ENCODE measurements at places on chromosomes 2 and 18.

DNA sequence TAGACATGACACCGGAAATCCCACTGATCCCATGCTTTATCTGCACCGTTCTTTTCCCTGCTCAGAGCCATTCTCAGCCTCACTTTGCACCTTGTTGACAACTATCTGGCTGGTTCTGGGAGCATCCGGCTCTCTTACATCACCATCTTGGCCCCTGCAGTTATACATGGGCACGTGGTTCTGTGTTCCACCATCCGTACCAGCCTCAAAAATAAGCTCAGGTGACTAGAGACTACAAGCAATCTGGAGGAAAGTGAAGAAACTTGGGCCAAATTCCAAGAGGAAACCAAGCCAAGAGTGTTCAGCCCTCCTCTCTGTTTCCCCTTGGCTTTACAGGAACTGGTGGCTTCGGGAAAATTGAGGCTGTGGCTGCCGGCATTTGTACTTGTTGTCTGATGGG, 244.6 kb upstream of the ACVR2A start:
- no peak for DNase-seq

- no peak for DNase-seq
Observed at GRCh38 chr2:145765874-145766273, 1246.0 kb upstream of the ZEB2 start.

- DNase-seq = no peak
Observed at GRCh38 chr18:61057443-61057842, 275.8 kb upstream of the CDH20 start.

GRCh38 chr18:65623676-65624075, 127.1 kb upstream of the CDH7 start:
- DNase-seq = no peak

GRCh38 chr2:233235977-233236376, 15.5 kb upstream of the ATG16L1 start:
- DNase-seq = no peak

DNA sequence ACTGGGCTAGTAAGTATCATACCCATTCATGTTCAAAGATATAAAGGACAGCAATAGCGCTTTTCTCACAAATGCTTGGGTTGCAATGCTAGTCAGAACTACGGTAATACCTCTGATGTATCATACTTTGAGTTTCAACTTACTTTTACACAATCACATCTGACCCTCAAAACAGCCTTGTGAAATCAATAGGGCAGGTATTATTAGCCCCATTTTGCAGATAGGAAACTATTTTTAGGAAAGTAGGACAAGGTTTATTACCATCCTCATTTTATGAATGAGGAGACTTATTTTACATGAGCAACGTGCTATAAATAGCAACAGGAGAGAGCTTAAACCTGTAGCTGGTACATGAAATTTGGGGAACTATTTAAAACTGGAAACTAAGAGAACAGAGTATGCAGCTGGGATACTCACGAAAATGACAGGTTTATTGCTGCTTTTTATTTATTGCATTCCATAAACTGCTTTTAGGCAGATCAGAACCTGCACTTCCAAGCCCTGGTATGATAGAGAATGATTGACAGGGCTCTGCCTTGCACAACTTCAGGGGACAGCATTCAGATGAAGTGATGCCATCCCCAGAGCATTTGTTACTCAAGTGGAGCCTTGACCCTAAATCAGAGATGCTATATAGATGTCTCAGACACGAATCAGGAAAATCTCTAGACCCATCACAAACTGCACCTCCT, 42.4 kb upstream of the PPM1B start:
- no peak for DNase-seq

DNA sequence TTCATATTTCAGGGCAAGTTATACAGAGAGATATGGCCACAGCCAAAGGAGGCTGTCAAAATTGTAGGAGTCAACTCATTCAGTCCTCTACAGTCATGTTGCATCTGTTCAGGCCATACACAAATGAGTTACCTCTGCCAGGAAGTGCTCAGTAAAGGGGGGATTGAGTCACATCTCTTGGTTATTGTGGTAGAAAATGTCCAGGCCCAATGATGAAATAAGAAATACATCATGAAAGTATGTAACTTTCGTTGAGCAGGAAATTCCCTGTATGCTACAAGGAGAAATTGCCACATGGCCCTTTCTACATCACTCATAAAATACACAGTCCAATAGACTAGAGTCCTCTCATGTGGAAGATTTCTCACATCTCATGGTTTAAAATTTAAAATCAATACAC, 103.9 kb upstream of the COL3A1 start:
- no peak for DNase-seq

- DNase-seq = no peak
Observed at GRCh38 chr2:148970385-148970784, 68.1 kb upstream of the LYPD6B start.

GRCh38 chr18:50717563-50717962, 102.3 kb downstream of the MRO start:
- DNase-seq = no peak

GRCh38 chr2:233707940-233708644, 4.6 kb upstream of the UGT1A5 start:
- no peak for DNase-seq

- DNase-seq = no peak
Observed at GRCh38 chr2:10380048-10380926, 67.8 kb downstream of the ODC1 start.

DNA sequence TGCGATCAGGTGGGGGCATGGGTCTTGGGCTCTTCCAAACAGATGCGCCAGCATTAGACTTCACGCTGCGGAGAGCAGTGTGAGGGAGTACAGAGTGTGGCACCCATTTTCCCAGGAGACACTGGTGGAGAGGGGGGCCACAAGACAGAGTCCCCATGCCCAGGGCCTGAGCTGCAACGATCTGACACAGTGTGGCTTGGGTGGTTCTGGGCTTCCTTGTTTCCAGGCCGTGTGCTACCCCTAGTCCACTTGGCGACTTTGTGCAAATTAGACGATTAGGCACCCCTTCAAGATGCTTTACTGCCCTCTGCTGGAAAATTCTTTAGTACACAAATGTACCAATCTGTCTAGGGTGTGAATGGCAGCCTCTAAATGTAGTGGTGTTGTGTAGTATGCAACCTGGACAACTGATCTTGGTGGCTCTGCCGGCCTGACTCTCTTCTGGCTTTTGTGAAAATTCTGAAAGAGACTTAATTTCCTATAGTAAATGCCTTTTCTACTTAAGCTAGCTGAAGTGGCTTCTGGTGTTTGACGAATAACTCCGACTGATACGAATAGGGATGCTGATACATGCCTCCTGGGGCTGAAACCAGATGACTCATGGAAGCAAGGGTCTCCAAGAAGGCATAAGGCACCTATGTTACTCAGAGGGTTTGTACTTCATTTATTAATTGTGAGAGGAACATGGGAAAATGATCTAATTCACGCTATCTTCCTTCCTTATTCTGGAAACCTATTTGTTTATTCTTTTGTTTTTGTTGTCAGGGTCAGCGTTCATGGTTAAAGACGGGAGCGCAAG, 92.3 kb upstream of the SMAD2 start:
- DNase-seq = peak; percentile 55

DNA sequence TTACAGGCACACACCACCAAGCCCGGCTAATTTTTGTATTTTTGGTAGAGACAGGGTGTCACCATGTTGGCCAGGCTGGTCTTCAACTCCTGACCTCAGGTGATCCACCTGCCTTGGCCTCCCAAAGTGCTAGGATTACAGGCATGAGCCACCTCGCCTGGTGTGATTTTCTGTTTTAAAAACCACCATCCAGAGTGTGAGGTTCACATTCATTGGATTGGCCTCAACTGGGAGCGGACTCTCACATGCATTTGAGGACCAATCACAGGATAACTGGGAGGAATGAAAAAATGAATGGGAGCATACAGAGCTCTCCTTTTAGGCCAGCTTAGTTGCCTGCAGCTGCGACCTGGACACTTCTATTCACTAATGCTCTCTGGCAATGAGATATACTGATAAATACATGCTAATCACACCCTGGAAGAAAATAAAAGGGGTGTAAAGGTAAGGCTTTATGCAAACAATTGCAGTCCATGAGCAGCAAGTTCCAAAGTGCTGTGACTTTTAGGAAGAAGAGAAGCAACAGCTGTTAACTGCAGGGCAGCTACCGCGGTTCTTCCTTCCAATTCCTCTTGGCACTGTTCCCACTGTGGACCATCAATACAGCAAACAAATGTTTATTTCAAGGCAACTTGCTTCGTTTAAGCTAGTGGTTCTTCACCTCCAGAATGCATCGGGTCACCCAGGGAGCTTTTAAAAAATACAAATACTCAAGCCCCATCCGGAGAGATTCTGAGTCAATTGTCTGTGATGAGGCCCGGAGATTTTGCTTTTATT, 49.5 kb upstream of the FZD5 start:
- DNase-seq = no peak

DNA sequence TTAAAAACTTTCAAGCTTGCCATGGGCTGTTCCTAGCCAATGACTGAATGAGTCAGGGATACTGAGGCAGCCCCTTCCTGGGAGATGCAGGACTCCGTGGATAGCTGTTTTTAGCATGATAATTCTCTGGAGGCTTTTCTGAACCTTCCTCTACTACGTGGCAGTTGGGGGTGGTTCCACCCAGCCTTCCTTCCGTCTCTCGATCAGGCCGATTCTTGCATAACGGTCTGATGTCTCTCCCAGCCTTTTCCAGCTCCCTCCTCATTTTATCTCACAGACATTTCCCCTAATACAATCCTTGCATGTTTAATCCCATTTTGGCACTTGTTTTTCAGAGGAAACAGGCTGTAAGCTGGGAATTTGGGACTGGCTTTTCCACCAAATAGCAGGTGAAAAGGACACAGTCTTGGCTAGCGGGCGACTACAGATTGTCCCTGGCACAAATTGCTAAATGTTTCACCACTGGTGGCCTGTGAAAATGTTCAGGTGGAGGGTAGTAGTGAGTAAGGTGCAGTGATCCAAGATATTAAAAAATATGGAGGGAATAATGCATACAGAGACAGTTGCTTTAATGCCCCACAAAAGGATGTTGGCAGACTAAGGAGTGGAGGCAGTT, 21.0 kb upstream of the CTLA4 start:
- DNase-seq = no peak

GRCh38 chr18:9549405-9549804, 65.0 kb downstream of the PPP4R1 start:
- DNase-seq = no peak

GRCh38 chr2:131041402-131042147, 51.7 kb downstream of the FAM168B start:
- DNase-seq = no peak

DNA sequence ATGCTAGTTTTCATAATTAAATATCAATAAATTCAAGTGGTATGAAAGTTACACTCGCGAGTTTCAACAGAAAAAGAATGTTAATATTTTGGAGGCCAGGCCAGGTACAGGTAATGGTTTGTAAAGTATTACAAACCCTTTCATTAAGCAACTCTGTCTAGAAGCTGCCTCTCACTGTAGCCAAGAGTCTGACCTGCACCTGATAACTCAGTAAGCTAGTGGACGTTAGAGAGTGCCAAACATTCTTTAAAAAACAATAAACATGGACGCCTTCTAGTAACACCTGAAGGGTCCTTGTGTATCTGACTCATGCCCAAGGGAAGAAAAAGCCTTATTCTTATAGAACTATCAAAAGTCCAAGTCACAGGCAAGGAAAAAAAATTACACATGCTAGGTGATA, 70.2 kb downstream of the MBD2 start:
- DNase-seq = no peak

DNA sequence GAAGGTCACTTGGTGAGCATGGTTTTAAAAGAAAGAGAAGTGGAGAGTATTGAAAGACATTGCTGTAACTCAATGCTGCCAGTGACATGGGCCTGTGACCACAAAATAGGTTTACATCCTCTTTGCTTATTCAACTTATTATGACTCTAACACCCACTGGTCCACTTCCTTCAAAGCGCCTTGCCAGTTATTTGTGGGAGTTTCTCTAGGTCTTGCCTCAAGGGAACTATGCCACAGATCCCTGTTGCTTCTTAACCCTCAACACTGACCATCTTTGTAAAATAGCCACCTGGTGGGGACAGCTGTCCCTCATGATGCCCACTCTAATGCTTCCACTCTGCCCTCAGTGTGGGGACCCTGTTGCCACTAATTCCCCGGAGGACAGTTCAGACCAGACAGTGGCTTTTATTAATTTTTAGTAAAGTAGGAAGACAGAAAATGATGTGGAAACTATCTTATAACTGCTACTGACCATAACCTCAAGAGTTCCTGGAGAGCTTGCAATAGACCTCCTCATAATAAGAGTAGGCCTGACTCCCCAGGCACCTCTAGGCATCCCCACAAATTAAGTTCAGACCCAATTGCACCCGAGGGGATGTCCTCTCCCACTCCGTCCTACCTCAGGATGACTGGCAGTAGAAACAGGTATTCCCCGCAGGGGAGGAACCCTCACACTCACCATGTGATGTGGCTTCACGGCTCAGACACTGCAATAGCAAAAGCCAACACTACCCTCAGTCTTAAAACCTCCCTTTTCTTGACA, 31.3 kb upstream of the SLC25A52 start:
- DNase-seq = no peak

- no peak for DNase-seq
Observed at GRCh38 chr2:14752295-14752694, 119.8 kb downstream of the LRATD1 start.

- no peak for DNase-seq
Observed at GRCh38 chr2:215624423-215624829, 188.6 kb upstream of the FN1 start.

GRCh38 chr18:50709193-50709592, 110.6 kb downstream of the MRO start:
- no peak for DNase-seq

GRCh38 chr2:69517410-69517809, 80.2 kb upstream of the NFU1 start:
- no peak for DNase-seq

GRCh38 chr2:233185330-233185729, 66.1 kb upstream of the ATG16L1 start:
- DNase-seq = no peak

GRCh38 chr2:229296536-229296935, 25.4 kb upstream of the PID1 start:
- no peak for DNase-seq

DNA sequence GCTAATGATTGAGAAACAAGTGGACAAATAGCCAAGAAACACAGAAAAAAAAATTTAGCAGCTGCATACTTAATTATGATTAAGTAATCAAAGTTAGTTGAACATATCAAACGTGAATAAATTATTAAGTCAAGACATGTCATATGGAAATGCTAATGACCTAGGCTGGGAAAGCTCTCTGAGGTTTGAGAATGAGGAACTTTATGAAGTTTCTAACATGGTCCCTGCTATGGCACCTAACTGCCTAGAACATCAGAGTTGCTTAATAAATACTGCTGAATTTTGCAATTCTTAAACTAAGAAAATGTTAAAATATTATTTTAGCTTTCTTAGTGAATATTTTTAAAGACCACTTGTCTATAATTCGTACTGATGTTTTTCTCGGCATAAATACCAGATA, 99.8 kb downstream of the AFF3 start:
- DNase-seq = no peak

Data from H54 (cell line).